ENCODE measurements at places on chromosomes 7 and 10.

DNA sequence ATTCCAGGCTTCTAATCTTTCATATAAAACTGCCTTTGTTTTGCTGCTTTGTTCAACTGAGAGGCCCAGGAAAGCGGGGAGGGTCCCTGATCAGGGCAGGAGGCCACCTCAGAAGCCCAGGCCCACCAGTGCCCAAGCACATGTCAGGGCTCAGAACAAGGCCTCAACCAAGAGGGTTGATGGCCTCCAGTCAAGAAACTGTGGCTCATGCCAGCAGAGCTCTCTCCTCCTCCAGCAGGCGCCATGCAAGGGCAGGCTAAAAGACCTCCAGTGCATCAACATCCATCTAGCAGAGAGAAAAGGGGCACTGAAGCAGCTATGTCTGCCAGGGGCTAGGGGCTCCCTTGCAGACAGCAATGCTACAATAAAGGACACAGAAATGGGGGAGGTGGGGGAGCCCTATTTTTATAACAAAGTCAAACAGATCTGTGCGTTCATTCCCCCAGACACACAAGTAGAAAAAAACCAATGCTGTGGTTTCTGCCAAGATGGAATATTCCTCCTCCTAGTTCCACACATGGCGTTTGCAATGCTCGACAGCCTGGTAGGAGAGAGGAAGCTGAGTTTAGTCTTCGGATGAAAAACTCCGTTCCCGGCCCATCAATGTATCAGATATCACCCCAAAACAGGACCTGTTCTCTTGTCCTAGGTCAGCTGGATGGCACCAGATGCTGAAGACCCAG is 34.0 kb downstream of the PSAP start:
- no peak for DNase-seq

- peak; percentile 77 for DNase-seq
Measured at GRCh38 chr7:8190119-8190895, 71.7 kb downstream of the ICA1 start.

DNA sequence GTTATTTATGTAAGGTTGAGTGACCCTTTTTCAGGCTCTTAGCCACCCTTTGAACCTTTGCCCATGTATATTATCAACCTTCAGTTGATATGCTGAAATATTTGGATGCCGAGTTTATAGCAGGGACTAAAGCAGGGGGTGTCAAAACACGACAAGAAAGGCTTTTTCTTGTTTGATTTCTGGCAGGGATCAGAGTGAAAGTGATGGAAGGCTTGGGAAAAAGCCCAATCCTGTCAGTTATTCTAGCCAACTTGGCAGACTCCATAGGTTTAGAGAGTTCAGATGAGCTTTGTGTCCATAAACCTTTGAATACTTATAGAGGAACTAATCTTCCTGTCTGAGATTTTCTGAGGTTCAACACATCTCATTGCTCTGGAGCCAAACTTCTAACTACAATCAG is 47.5 kb downstream of the INHBA start:
- no peak for DNase-seq

DNA sequence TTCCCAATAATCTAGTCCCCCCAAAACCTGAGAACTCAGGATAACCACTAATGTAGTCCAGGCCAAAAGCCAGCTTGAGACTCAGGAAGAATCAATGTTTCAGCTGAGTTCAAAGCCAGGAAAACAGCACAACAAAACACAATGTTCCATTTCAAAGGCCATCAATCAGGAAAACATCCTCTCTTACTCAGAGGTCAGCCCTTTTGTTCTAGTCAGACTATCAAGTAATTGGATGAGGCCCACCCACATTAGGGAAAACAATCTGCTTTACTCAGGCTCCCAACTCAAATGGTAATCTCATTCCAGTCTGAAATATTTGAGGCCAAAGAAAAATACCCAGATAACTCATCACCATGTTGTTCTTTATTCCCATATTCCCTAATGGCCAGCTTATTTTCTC is 152.2 kb downstream of the SDHAF3 start:
- no peak for DNase-seq

GRCh38 chr10:124229201-124229988 is 136.0 kb upstream of the CHST15 start:
- DNase-seq: no peak

- DNase-seq: no peak
Measured at GRCh38 chr10:74906611-74907198, 80.3 kb downstream of the KAT6B start.

DNA sequence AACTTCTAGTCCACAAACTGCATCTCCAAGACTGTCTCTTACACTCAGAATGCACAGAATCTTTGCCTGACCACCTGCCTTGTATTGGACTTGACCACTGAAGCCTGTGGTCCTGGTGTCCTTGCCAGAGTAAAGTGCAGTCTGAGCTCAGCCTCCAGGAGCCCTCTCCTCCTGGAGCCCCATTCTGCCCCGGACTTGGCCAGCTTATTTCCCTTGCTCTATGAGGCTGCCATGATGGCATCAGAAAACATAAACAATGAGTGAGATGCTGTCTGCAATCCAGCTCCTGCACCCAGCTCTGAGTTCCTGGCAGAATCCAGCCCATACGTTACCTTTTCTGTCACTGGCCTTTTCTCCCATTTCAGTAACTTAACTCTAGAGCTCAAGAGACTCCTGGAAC is 494.6 kb downstream of the PLXNA4 start:
- DNase-seq: no peak

GRCh38 chr7:144819566-144819965 is 16.3 kb downstream of the TPK1 start:
- no peak for DNase-seq

GRCh38 chr7:20665096-20665495 is 49.6 kb downstream of the ABCB5 start:
- no peak for DNase-seq

GRCh38 chr10:6223981-6224380 is 21.2 kb downstream of the PFKFB3 start:
- DNase-seq: no peak

DNA sequence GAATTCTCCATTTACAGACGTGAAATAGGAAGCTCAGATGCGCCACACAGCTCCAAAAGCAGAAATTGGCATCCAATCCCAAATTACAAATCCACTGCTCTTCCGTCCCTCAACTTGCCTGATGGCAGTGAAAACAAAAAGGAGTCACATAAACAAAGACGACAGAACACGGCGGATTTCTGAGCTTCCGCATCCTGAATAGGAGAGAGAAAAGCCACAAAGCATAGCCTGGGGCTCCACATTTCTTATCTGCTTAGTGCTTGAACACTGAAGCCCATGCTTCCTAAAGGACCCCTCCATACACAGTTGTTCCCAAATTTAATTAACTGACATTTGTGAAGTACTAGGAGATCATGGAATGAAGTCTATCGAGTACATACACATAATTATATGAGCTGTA is 32.6 kb downstream of the BEND7 start:
- DNase-seq: no peak

DNA sequence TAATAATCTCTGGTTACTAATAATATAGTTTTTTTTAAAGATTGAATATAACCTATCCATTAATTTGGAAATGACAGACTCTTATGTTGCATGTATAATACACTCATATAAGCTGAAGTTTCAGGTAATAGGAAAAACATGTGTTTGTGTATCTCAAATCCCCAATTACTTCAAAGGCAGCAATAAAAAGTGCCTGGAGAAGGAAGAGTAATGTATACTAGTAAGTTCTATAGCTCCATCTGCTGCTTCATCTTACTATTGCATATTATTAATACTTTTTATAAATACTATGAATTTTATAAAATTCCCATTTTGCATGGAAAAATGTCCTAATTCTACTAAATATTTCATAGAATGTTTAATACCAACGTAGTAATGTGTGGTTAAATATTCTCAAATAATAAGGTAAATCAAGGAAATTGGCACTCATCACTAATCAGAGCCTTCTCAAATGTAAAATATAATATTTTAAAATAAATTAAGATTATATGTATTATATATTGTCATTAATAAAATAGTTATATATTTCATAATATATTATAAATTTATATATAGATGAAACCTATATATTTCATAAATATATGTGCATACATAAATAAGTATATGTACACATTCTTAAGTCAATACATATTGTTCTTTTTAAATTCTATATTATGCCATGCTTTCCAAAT is 311.9 kb downstream of the HGF start:
- DNase-seq: peak; percentile 41

- no peak for DNase-seq
Measured at GRCh38 chr7:71221549-71221948, 89.6 kb downstream of the GALNT17 start.

DNA sequence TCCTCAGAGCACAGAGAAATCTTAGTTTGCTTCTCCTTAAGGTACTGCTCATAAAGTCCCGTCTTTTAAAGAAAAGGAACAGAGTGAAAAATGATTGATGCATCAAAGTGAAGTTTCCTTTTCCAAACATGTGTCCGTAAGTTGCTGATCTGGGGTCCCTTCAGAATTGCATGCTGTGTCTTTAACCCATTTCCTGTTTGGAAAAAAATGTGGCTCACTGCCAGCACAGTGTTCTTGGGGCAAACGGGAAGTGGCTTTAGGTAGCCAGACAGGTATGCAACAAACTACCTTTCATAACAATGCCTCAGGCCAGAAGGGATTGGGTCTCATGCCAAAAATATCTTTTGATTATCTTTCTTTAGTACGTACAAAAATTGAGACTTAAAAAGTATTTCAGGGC is 50.9 kb downstream of the TFAM start:
- DNase-seq: peak; percentile 69

- no peak for DNase-seq
Measured at GRCh38 chr10:69279110-69279509, 814 bp downstream of the HK1 start.

DNA sequence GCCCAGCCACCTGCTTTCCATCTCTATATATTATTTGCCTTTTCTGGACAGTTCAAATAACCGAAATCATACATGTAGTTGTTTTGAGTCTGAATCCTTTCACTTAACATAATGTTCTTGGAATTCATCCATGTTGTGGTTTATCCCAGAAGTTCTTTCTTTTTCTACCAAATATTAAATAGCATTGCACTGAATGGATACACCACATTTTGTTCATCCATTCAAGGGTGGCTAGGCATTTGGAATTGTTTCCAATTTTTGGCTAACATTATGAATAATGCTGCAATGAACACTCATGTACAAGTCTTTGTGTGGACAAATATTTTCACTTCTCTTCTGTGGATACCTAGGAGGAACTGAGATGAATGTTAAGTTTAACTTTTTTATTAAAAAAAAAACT is 18.0 kb downstream of the DNAJC1 start:
- peak; percentile 68 for DNase-seq

DNA sequence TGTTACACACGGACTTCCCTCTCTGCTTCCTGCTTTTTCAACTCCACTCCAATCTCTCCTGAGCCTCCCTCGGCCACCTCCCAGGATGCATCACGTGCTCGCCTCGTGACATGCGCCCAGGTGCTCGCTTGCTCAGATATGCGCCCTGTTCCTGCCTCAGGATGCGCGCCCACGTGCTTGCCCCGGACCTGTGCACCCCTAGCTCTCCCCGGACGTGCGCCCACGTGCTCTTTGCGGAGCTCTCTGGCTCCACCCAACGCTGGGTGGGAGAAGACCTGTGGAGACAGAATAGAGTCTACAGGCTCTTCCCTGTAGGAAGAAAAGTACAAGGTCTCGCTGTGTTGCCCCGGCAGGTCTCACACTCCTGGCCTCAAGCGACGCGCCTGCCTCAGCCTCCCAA is 23.1 kb downstream of the PARD3 start:
- DNase-seq: no peak

DNA sequence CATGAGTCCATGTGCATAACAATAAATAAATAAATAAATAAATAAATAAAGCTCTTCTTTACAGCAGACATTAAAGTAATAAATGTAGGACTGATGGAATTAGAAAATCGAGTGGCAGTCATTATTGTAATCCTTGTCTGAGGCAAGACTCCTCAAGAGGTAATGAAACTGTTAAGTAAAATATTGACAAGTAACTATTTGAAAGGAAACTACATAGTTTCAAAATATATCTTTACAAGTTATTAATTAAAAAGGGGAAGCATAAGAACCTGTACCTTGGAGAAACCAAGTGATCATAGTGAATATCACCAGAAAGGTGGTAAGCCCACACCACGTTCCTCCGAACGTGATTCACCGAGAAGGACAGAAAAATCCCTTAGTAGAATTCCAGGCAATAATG is 285.6 kb upstream of the SORCS1 start:
- DNase-seq: no peak

DNA sequence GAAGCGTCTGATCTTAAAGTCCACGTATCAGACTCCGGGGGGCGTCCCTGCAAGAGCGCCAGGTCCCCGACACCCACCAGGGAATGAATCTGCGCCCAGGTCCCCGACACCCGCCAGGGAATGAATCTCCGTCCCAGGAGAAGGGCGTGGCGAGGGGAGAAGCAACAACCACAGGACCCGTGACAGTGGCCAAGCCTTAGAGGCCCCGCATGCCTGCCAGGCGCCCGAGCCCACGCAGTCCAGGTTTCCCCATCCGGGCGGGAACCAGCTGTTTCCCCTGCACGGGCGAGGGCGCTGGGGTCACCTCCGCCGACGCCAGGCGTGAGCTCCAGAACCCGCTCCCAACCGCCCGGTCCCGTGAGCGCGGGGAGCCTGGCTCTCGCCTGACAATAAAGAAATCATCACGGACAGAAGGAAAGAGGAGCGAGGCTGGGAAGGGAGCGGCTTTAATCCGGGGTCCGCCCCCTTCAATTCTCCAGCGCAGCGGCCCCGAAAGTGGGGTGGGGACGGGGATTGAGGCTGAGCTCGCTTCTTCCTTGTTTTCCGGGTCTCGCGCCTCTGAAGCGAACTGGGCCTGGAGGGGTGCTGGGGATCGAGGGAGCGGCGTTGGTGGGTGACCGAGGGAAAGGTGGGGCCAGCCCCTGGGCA is 29.0 kb upstream of the BMS1 start:
- DNase-seq: no peak

DNA sequence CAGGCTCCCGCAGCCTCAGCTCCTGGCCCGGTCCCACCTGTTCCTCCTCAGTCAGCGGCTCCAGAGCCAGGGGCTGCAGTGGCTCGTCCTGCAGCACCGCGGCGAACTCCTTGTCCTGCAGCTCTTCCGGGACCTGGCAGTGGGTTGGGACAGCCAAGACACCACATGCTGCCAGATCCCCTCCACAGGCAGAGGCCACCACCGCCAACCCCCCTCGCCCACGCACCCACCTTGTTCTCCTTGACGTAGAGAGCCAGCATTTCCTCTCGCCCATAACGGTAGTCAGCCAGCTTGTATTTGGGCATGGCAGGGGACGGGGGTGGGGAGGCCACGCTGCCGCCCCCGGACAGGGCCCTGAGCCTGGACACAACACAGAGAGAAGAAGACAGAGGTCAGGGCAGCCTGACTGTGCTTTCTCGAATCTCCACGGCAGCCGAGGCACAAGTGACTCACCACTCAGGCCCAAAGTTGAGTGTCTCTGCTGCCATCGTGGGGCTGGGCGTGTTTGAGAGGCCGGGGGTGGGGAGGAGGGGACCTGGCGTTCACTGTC is 6.2 kb downstream of the GIGYF1 start:
- DNase-seq: no peak

Measured in astrocyte of the hippocampus (primary cell).